Activated CD4-positive, alpha-beta memory T cell treated with anti-CD3 and anti-CD28 coated beads for 36 hours (primary cell): ENCODE measurements at places on chromosomes 6 and 20.
A peak's percentile ranks its signal among the peaks of the same experiment; 100 is the strongest.

- peak; percentile 45 for DNase-seq
Measured at GRCh38 chr20:11891776-11892545, 25.7 kb upstream of the BTBD3 start.

DNA sequence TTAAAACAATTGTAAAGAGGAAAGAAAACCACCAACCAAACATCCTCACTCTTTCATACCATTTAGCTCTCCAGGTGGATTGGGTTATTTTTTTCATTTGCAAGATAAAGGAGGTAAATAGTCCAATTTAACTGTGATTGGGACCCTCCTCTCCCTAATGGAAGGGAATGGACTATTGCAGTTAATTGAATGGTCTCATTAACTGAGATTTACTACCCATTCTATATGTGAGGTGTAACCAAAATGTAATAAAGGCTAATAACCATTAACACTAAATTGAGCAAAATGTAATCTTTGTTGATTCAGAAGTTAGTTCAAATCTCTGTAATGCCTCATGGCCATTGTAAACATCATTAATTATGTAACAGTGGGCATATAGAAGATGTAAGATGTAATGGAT is 105.0 kb downstream of the KLHL32 start:
- DNase-seq = no peak

- DNase-seq = no peak
Measured at GRCh38 chr6:39227476-39227875, 1.8 kb downstream of the KCNK5 start.

- no peak for DNase-seq
Measured at GRCh38 chr20:19384940-19385339, 172.5 kb downstream of the SLC24A3 start.

DNA sequence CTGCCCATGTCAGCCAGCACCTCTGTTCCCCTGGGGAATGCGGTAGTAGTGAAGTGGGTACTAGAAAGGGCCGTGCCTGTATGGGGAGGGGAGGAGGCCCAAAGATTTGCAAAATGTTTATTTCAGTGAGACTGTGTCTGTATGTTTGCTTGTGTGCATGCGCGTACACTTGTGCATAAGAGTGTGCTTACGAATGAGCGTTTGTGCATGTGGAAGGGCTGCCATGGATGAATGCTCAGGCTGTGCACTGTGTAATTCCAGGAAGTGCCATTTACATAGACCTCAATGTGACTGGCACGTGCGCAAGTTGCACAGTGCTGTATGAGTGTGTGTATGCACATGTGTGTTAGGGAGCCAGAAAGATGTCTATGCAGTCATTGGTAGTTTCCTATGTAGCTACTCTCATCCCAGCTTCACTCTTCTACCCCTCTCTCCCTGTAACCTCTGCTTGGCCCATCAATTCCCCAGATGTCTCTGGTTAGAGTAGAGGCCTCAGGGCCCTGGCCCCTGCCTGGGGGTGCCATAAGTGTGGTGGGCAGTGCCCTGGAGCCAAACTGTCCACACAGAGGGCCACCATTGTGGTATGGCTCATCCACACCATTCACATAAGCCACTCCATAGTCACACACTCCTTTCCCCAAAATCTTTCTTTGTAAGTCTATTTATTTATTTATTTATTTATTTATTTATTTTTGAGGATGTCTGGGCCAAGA is 26.8 kb upstream of the SLC22A7 start:
- no peak for DNase-seq

GRCh38 chr6:37451441-37452193 is 18.6 kb downstream of the CMTR1 start:
- DNase-seq = no peak

GRCh38 chr6:155787168-155787567 is 331.5 kb upstream of the NOX3 start:
- no peak for DNase-seq

DNA sequence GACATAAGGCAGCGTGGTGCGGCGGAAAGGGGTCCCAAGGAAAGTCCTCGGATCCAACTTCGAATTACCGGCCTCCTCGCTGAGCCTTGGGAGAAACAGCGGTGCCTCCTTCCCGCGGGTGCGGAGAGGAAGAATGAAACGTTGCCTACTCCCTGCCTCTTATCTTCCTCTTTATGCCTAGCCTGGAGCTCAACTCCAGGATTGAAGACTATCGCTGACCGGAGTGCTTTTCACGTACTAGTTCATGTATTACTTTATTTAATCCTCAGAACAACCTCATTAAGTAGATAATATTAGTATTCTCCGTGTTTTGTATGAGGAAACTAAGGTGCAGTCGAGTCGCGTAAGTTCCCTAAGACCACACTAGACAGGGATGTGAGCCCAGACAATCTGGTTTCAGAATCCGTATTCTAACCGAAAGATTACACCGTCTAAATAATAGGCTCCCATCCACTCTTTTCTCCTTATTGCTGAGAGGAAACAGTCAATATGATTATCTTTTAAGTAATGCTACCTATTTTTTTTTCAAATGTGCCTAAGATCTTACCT is 793 bp upstream of the PDSS2 start:
- DNase-seq = no peak

- DNase-seq = no peak
Measured at GRCh38 chr6:126170978-126171382, 168.9 kb upstream of the CENPW start.

DNA sequence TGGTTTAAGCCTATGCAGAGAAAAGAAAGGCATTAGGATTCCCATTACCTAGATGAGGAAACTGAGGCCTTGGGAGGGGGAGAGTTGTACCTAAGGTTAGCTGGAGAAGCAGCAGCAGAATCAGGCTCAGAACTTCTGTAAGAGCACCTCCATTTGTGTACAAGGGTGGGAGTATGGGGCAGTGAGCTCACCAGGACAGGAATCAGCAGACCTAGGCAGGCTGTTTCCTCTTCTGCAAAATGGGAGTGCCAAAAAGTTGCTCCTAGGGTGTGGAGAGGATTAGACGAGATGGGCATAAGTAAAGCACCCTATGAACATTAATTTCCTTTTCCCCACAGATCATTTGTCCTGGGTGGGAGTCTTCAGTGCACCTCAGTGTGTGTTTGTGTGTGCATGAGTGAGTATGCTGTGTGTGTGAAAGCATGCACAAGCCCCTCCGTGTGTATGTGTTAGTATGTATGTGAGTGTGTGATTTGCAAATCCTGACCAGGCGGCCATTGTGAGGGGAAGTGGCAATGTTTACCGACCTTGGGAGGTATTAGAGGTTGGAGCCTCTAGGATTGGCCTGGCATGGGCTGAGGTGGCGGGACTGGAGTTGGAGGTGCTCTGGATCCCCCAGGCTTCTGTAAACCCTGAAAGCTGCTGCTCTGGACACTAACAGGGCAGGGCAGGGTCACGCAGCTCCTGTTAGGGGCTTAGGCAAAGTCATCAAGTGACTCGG is 78.8 kb downstream of the VEGFA start:
- no peak for DNase-seq

DNA sequence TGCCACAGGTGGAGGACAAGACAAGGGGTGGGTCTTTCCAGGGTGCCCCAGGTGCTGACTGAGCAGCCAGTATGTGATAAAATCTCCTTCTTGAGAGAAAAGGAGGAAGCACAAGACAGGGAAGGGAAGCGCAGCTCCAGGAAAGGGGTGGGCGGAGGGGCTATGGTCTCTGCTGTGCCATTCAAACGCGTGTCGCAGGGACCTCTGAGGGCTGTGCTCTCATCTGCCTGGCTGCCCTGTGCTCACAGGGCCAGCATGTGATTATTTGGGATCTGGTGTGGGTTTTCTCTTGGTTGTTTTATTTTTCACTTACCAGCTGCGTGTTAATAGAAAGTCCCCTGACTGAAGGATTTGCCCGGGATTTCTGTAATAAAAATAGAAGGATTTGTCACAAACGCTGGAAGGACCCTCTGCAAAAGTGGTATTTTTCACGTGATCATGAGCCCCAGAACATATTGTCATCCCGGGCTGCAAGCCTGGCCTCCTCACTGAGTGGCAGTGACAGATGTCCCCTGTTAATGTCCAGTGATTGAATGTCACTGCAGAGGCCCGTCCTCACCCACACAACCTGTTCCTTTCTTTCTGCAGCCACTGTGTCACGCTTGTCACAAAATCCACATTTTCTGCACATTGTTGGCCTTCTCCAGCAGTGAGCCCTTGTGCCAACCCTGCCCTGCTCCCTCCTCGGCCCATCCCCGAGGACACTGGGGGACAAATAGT is 35.0 kb upstream of the VSX1 start:
- no peak for DNase-seq

- no peak for DNase-seq
Measured at GRCh38 chr6:137473598-137473997, 20.6 kb downstream of the OLIG3 start.

- DNase-seq = peak; percentile 37
Measured at GRCh38 chr6:30882759-30883684, 1.3 kb upstream of the DDR1 start.

DNA sequence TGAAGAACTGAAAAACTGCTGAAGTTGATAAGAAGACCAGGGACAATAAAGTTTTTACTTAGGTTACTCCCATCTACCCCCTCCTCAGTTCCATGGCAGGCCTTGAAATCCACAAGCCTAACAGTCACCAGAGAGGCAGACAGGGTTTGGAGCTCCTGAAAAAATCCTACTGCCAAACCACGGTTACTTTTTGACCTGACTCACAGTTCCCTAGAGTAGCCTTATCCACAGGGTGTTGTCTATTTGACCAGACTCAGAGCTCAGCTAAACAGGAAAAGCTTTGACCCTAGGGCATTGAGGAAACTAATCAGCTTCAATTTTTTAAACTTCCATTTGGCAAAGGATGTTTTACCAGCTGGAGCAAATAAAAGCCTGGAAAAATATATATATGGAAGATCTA is 257.7 kb upstream of the NT5E start:
- DNase-seq = no peak

GRCh38 chr6:97412511-97412910 is 129.5 kb upstream of the MMS22L start:
- DNase-seq = no peak

- no peak for DNase-seq
Measured at GRCh38 chr6:46973029-46973428, 51.3 kb upstream of the ADGRF5 start.

- no peak for DNase-seq
Measured at GRCh38 chr20:11792568-11792953, 125.1 kb upstream of the BTBD3 start.

GRCh38 chr6:5325173-5325572 is 63.9 kb downstream of the FARS2 start:
- no peak for DNase-seq

DNA sequence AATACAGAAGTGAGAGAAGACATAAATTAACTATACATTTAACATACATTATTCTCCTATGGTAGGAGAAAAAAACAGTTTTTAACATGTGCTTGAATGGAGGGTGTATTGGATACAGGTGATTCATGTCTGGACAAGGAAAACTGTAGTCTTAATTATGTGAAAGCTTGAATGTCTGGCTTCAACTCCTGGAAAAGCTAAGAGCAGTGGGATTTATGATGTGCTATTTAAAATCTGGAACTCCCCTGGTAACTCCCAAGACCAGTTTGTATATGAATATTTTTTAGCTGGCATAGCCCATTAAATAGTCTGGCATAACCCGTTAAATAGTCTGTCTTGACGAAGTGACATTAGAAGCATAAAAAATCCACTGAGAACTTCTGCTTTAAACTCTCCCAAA is 410.0 kb upstream of the PTCHD4 start:
- DNase-seq = no peak

- DNase-seq = no peak
Measured at GRCh38 chr6:112113431-112113830, 26.0 kb downstream of the FAM229B start.

DNA sequence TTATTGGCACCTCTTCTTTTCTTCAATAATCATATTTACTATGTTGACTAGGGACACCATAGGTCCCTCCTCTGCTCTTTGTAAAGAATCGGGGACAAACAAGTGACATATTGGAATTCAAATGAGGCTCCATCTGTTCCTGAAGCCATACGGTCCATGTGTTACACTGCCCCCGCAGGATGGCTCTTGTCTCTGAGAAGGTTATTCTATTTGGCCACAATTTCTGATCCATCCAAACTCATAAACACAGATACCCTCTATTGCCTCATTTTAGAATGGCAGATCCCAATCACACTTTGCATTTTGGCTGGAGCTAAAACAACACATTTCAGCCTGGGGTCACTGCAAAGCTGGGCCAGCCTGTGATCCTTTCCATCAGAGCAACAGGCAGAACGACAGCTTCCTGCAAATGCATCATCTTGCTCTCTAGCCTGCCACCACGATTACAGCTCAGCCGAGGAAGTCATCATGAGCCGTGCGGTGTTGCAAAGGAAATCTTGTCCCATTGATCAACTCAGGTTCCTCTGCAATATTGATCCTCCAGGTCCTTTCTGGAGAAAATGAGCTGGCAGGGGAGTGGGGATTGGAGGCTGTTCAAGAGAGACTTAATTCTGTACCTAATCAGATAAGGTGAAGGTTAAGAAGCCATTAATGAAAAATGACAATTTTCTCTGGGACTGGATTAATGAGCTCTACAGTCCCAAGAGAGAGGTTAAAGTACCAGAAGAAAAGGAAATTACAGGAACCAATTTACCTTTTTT is 73.1 kb downstream of the AGPAT4 start:
- no peak for DNase-seq

DNA sequence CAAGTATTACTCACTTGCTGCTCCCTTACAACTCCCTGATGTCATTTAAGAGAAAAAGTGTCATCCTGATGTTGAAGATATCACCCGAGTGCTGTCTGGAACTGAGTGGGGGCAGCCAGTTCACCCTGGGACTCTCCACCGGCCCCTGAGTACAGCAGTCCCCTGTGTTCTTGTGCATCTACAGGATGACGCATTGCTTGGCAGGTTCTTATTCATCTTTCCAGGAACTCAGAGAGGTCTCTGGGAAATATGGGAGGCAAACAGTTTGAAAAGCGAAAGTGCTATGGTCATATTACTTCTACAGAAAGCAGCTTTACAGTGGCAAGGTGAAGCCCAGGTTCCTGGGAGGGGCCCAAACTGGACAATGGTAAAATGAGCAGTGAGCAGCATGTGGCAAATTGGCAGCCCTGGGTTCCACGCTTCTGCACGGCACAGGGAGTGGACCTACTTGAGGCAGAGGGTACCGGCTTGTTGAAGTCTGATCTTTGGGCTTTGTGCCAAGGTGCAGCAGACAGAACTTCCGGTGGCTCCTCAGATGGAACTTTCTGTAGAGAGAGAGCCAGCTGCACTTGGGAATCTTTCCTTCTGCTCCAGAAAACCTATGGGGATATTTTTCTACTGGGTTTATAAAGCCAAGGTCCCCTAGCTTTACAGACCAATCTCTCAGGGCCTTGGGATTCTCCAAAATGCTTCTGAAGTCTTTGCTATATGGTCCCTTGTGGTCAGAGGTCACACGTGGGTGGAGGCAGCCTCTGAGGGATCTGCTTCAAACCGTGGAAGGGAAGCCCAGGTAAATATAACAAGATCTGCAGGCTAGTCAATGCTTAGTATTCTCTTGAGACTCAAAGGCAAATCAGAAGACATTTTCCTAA is 128.3 kb downstream of the MAP3K7 start:
- DNase-seq = peak; percentile 94

GRCh38 chr6:93036835-93037234 is 382.5 kb downstream of the EPHA7 start:
- DNase-seq = no peak

- no peak for DNase-seq
Measured at GRCh38 chr6:87481931-87482330, 9.2 kb downstream of the SLC35A1 start.
